Body of pancreas (tissue), 4 donors: ENCODE measurements at places on chromosomes 7 and 10. TPM values are rescaled to one million over a fixed set of nuclear protein-coding genes. Genes with fewer than 3 reads are reported as not detected.
A peak's percentile ranks its signal among the peaks of the same experiment; 100 is the strongest.

- no peaks in the 10 kb centered on the region for H3K36me3 ChIP-seq
- no peak overlapping the region for H3K4me3 ChIP-seq
- no peak for DNase-seq
- peaks cover 12% of the 10 kb centered on the region for H3K4me1 ChIP-seq
- H3K27ac ChIP-seq: peak overlapping the region; percentile 49
These were observed 8.4 kb upstream of the SEPTIN7 start for GRCh38 chr7:35792472-35792871.

The SPDYE8 gene
- total RNA-seq: not detected

- no peaks in the 10 kb centered on the region for H3K36me3 ChIP-seq
- no peak overlapping the region for H3K27ac ChIP-seq
- peaks cover 15% of the 10 kb centered on the region for H3K4me1 ChIP-seq
- no peak overlapping the region for H3K4me3 ChIP-seq
These were observed 26.7 kb upstream of the CRHR2 start for GRCh38 chr7:30708983-30709382.

DNA sequence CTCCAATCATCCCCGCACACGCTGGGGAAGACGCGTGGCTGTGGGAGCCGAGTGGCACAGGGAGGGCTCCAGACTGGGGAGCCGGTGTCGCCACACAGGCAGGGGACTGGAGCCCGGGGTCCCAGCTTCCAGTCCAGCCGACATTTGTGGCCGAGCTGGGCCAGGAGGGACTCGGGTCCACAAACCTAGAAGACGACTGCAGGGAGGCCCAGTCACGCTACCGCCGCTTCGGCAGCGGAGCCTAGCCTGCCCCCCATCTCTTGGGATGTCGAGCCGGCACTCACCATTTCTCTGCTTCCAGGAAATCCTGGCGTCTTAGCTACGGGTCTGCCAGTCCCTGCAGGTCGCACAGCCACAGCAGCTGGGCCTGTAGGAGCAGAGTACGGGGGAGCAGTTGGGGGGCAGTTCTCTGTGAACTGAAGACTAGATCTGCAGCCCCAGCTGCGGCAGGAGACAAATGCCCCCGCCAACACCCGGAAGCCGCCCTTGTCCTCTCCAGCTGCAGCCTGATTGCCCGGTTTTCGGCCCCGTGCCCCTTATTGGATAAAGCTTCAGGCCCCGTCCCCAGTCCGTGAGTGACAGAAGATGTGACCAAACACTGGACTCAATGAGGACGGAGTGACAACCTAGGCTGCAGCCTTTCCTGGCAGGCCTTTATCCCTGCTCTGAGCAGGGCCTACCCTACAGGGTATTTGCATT is 270.7 kb downstream of the ZNF33B start:
- H3K4me1 ChIP-seq: no peaks in the 10 kb centered on the region
- peak; percentile 90 for DNase-seq
- H3K27ac ChIP-seq: peak overlapping the region; percentile 34
- H3K36me3 ChIP-seq: no peaks in the 10 kb centered on the region
- H3K4me3 ChIP-seq: peak overlapping the region; percentile 45

DNA sequence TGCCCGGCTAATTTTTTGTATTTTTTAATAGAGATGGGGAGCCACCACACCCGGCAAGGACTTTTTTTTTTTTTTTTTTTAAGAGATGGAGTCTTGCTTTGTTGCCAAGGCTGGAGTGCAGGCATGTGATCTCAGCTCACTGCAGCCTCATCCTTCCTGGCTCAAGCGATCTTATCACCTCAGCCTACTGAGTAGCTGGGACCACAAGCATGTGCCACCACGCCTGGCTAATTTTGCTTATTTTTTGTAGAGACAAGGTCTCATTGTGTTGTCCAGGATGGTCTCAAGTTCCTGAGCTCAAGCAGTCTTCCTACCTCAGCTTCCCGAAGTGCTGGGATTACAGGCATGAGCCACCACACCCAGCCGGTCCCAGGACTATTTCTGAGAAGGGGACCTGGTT is 9.3 kb upstream of the MCU start:
- H3K4me3 ChIP-seq: no peak overlapping the region
- no peak overlapping the region for H3K27ac ChIP-seq
- H3K27me3 ChIP-seq: no peaks in the 10 kb centered on the region
- H3K36me3 ChIP-seq: no peaks in the 10 kb centered on the region

DNA sequence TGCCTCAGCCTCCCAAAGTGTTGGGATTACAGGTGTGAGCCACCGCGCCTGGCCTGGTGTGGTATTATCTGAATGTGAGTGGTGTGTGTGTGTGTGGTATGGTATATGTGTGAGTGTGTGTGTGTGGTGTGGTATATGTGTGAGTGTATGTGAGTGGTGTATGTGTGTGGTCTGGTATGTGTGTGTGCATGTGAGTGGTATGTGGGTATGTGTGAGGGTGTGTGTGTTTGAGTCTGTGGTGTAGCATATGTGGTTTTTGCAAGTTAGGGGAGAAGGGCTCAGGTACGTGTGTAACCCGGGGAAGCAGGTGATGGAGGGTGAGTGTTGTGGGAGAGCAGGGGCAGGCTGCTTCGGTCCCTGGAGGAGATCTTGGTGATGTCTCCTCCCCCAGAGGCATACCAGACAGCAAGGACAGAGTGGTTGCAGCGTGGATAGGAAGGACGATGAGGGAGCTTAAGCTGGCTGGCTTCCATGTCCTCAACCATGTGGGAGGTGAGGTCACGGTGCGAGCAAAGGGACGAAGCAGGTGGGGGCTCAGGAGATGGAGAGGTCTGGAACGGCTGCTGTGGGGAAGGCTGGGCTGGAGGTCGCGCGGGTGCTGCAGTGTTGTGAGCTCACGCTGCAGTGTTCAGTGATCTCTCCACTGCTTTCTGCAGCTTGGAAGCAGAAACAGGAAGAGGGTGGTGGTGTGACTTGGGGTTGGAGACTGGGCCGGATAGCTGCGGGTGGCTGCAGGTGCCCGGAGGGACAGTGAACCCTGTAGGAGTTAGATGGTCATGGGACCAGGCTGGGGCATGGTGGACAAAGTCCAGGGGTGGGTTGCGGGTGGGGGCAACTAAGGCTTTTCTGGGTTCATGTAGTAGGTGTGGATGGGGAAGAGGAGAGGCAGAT is 5.0 kb downstream of the ZYX start:
- peaks cover 3% of the 10 kb centered on the region for H3K36me3 ChIP-seq
- no peak overlapping the region for H3K4me3 ChIP-seq
- no peaks in the 10 kb centered on the region for H3K27me3 ChIP-seq
- no peak overlapping the region for H3K27ac ChIP-seq
- H3K4me1 ChIP-seq: peaks cover 40% of the 10 kb centered on the region

- H3K4me1 ChIP-seq: peaks cover 7% of the 10 kb centered on the region
- peaks cover 7% of the 10 kb centered on the region for H3K27me3 ChIP-seq
- peak overlapping the region; percentile 36 for H3K27ac ChIP-seq
- no peak for DNase-seq
These were observed 971 bp downstream of the AEBP1 start for GRCh38 chr7:44104860-44105771.

DNA sequence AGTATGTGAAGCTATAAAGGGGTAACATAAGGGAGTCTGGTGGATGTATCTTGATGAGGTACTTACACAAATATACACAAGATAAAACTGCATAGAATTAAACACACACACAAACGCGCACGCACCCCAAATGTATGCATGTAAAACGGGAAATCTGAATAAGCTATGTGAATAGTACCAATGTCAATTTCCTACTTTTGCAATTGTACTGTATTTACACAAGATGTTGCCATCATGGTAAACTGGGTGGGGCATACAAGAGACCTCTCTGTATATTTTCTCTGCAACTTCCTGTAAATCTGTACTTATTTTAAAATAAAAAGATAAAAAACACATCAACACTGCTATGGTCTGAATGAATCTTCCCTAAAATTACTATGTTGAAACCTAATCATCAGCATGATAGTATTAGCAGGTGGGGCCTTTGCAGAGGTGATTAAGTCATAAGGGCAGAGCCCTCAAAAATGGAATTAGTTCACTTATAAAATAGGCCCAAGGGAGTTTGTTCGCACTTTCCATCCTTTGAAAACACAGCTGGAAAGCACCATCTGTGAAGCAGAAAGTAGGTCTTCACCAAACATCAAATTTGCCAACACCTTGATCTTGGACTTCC is 30.1 kb downstream of the TPK1 start:
- no peak overlapping the region for H3K27ac ChIP-seq
- no peaks in the 10 kb centered on the region for H3K36me3 ChIP-seq
- no peak overlapping the region for H3K4me3 ChIP-seq
- H3K4me1 ChIP-seq: no peaks in the 10 kb centered on the region
- H3K27me3 ChIP-seq: no peaks in the 10 kb centered on the region

- no peak within 1 kb of the TSS for H3K27ac ChIP-seq
- no peak within 1 kb of the TSS for H3K4me3 ChIP-seq
- H3K4me1 ChIP-seq: peaks cover 16% of the 10 kb centered on the region
- DNase-seq: peak; percentile 69
- no peaks in the 10 kb centered on the region for H3K36me3 ChIP-seq
These were observed at the start of the genes DYDC1 and DYDC2 for GRCh38 chr10:80356563-80356988. Gene DYDC1, minus strand, starts transcription at chr10:80356755. Its CDS starts 4,154 bp downstream, at chr10:80352601. Gene DYDC2, plus strand, starts transcription at chr10:80356781. Its CDS starts 5,663 bp downstream, at chr10:80362444.

DNA sequence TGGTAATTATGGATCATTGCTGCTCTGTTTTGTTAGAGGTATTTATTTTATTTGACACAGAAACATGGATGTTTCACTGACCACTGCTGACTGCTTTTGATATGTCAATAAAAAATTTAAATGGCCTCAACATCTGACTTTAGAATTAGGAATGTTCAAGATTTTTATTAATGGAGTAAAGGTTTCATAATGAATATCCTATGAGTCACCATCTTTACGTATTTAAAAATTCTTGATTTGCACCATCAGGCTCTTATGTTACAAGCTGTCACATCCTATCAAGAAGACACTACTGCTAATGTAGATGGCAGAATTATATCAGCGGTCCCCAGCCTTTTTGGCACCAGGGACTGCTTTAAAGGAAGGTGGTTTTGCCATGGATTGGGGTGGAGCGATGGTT is 578.7 kb upstream of the NRP1 start:
- no peak for DNase-seq
- no peaks in the 10 kb centered on the region for H3K27me3 ChIP-seq
- H3K4me3 ChIP-seq: no peak overlapping the region
- no peaks in the 10 kb centered on the region for H3K36me3 ChIP-seq
- H3K27ac ChIP-seq: no peak overlapping the region
- H3K4me1 ChIP-seq: no peaks in the 10 kb centered on the region

DNA sequence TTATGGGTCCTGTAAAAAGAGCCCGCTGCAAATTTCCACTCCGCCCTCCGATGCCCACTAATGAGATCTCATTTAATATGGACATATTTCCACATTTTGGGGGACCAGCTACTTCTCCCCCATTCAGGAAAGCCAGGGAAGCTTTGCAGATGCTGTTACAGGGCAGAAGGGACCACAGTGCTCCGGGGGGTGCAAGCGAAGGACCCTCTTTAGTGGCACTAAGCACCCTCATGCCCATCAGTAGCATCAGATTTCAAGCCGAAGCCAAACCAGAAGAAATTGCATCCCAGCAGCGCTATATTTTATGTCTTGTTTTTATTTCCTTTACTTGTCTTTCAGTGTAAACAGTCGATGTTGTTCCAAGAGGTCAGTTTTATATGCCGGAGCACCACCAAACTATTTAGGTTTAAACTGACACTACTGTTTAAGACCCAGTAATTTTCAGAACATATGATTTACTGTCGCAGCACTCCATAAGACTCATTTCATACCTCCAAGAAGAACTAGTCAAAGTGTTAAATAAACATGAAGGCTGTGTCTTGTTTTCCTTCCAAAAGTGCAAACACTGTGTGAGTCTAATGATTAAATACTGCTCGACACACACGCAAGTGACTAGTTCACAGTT is 122.2 kb upstream of the MGMT start:
- H3K4me1 ChIP-seq: no peaks in the 10 kb centered on the region
- DNase-seq: no peak
- no peaks in the 10 kb centered on the region for H3K27me3 ChIP-seq
- no peak overlapping the region for H3K4me3 ChIP-seq
- no peak overlapping the region for H3K27ac ChIP-seq

The TAX1BP1 gene
- total RNA-seq: 57.6 TPM

The ANKRD61 gene
- total RNA-seq: not detected

The DRGX gene
- not detected for total RNA-seq

DNA sequence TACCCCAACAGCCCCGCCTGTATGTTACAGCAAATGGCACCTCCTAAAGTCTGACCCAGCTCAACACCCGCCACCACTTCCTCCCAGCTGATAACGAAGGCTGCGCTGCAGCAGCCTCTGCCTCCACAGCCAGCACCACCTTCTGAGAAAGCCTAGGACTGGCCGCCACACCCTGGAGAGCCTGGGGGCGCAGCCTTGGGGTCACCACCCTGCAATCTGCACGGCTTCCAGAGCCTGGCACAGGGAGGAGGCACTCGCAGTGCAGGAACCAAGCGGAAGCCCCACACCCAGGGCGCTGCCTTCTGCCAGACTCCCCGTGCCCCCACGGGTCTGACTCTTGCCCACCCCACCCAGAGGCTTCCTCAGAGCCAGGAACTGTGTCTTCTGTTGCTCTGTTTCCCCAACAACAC is 112.5 kb downstream of the MAD1L1 start:
- H3K27ac ChIP-seq: no peak overlapping the region
- DNase-seq: no peak
- no peaks in the 10 kb centered on the region for H3K27me3 ChIP-seq
- H3K36me3 ChIP-seq: no peaks in the 10 kb centered on the region
- no peaks in the 10 kb centered on the region for H3K4me1 ChIP-seq

DNA sequence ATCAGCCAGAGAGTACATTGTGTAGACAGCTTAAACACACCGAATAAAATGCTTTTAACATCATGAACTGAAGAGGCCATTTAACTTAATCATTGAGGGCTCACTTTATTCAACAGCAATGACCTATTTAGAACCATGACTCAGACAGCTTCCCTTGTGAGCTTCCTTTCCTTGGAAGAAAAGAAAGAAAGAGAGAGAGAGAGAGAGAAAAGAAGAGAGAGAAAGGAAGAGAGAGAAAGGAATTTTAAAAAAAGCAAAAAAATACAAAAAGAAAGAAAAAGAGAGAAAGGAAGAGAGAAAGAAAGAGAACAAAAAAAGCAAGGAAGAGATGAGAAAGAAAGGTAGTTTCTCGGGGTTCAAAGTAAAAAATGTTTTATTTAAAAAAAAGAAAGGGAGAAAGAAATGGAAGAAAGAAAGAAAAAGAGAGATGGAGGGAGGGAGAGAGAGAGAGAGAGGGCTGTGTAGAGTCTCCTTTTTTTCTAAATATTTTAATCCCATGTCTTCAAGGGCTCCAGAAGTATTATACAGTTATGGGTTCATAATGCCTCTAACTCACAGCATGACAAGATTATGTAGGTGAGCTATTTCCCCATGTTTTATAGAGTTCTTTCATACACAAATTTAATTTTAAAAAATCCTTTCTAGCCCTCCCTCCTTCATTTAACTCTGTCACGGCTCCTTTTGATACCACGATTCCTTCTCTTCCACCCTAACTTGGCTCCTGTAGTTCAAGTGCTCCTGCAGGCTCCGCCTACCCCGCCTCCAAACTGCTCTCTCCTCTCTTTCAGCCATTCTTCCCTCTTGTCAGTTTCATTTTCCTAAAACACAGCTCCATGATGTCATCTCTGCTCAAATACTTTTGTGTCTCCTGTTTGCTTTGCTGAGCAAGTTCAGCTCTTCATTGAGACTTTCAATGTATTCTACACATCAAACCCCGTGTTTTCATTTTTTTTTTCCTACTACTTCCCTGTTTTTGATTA is 85.5 kb downstream of the PRTFDC1 start:
- no peaks in the 10 kb centered on the region for H3K4me1 ChIP-seq
- H3K4me3 ChIP-seq: no peak overlapping the region
- no peaks in the 10 kb centered on the region for H3K27me3 ChIP-seq
- H3K36me3 ChIP-seq: no peaks in the 10 kb centered on the region

GRCh38 chr10:30554440-30554825 is 75.1 kb downstream of the LYZL2 start:
- no peaks in the 10 kb centered on the region for H3K36me3 ChIP-seq
- no peak overlapping the region for H3K4me3 ChIP-seq
- no peak for DNase-seq
- H3K27me3 ChIP-seq: no peaks in the 10 kb centered on the region
- H3K27ac ChIP-seq: no peak overlapping the region
- peaks cover 11% of the 10 kb centered on the region for H3K4me1 ChIP-seq

The FAM3C gene
- total RNA-seq: 33.6 TPM
